ENCODE measurements at places on chromosomes 1 and 21.
A peak's percentile ranks its signal among the peaks of the same experiment; 100 is the strongest.

- no peak for DNase-seq
Measured at GRCh38 chr1:75125161-75125726, 8.9 kb upstream of the LHX8 start.

DNA sequence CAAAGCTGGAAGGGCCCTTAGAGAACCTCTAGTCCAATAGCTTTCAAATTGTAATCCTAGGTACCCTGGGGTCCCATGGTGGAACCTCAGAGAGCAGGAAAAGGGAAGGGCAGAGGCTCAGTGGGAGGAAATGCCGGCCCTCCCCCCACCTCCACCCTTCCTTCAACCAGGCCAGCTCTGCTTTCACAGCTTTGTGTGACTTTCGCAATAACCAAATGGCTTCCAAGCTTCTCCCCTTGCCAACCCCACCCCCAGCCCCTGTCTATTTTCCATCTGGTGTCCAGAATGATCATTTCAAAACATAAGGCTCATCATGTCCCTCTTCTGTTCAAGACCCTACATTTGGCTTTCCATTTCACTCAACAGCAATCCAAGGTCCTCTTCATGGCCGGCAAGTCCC lies 74.4 kb downstream of the CD58 start:
- no peak for DNase-seq

- no peak for DNase-seq
Measured at GRCh38 chr1:238409932-238410331, 519.2 kb upstream of the ZP4 start.

DNA sequence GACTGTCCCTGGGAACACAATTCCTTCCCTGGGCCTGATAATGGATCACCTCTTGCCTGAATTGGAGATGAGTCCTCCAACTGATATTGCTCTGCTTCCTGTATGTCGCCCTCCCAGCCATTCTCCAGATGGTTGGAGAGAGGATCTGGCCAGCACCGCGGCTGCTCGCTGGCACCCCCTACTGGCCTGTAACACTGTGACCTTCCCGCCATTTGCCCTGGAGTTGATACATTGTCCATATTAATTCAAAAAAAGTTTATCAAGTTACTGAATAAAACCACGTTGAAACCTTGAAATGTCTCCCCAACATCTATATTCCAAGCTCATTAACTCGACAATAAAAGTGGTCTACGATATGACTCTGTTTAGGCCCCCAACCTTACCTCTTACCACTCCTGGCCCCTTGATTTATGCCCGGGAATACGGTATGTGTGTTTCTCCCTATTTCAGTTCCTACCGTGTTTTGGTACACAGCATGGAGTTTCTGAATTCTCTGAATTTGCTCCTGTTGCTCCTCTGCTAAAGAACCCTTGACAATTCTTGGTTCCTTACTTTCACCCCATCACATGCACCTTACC lies 241.8 kb upstream of the KIAA0040 start:
- no peak for DNase-seq

GRCh38 chr1:45925728-45926287 lies 122.4 kb downstream of the MAST2 start:
- DNase-seq: no peak

DNA sequence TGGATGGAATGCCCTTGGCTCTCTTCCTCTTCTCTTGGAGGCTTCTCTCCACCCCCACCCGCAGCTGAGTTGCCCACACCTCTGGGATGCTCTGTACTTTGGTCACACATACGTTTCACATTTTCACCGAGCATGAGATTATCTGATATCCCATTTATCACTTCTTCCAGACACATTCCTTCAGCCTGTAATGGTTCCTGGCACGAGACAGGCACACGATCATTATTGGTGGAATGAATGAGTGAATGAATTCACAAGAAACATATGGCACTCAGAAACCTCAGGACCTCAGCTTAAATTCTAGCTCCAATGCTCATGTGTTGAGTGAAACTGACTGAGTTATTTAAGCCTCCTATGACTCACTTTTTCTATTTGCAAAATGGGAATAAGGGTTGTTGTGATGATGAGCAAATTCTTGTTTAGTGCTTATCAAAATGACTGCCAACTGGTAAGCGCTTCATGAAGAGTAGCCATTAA lies 242.7 kb upstream of the JUN start:
- DNase-seq: no peak

DNA sequence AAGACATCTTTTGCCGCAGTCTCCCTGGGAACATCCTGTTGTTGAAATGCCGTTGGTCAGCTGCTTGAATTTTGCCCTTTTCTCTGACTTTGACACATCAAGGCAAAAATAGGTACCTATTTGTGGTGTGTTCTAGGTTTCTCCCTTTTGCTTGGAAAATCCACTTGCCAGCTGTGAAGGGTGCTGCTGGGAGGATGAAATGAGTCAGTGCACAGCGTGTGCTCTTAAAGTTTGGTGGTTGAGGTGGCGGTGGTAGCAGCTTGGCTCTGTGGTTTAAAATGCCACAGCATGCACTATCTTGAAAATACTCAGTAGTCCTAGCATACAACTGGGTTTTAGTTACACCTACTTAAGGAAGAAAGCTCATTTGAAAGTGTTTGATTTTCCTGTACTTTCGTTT lies 183.8 kb downstream of the DHRS3 start:
- no peak for DNase-seq

DNA sequence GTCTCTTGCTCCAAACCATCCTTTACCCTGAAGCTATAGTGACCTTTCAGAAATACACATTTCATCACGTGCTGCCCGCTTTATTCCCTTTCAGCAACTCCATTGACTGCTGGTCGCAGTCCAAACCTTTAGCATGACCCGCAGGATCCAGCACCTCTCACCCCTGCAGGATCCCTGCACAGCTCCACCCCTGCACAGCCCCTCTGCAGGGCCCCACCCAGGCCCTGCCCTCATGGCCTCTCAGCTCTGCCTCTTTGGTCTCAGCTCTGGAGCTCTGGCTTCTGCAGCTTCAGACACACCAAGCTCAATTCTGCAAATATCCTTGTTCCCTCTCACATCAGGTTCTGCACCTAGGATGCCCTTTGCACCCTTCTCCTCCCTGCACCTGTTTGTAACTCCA lies 264.9 kb upstream of the C1orf174 start:
- DNase-seq: no peak

DNA sequence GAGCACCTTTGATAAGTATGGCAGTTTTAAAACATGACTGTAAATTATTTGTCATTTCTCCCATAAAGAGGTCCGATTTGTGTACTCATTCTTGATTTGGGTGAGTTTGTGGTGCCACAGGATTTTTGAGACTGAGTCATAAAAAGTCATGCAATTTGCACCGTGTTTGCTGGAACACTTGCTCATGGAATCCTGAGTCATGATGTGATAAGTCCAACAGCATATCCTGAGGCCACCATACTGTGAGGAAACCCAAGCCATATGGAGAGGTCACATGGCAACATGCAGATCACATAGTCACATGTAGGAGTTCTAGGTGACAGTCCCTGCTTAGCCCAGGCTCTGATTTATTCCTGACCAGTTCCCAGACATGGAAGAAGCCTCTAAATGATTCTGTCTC lies 40.8 kb upstream of the PRRX1 start:
- DNase-seq: no peak

DNA sequence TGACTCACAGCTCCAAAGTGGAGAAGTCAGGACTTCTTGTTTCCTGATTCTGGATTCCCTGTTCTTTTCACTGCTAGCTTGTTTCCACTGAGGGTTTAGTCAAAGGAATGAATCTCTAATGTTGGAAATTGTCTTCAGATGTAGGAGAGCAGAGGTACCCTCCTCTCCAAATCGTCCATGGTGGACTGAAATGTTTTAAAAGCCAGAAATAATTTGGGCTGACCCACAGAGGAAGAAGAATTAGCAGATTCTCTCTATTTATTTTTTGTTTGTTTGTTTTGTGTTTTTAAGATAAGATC lies 30.4 kb downstream of the GPA33 start:
- no peak for DNase-seq

DNA sequence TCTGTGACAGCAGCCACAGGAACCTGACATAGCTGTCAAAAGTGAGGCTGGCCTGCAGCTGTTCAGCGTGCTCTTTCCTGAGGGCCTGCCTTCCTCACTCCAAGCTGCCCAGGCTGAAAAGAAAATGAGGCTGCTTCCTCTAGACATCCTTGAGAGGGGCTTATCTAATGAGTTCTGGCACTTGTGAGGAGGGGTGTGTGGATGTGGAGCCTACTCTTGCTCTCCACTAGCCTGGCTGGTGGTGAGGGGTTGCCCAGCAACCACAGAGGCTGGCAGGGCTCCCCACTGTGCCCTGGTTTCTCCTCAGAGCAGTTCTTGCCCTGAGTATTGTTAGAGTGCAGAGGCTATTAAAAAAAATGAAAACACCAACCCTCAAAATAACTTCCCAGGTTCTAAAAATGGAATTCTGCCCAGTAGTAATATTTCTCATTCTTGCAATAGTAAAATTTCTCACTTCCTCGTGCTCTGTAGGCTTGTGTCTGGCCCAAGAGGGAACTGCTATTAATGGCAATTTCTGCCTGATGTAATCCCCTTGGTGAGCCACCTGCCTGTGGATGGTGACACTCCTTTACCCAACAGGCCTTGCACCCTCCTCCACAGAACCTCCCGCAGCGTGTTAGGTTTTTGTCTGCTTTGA lies 52.6 kb upstream of the EPS8L3 start:
- peak; percentile 73 for DNase-seq

GRCh38 chr1:154593390-154593789 lies 14.6 kb downstream of the ADAR start:
- no peak for DNase-seq

GRCh38 chr1:55578646-55579045 lies 363.5 kb upstream of the USP24 start:
- no peak for DNase-seq

DNA sequence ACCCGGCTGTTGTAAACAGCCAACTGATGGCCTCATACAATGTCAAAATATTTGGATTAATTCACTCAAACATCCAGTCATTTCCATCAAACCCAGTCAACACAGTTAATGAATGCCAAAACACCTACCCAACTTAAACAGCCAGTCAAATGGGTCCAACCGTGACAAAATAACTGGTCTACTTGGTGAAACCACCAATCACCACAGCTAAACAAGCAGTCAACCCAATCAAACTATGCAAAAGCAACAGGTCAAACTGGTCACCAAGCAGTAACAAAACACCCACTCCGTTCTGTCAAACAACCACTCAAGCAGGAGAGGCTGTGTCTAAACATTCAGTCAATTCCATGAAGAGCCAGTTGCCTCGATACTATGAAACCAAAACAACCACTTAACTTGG lies 119.2 kb downstream of the FOXD2 start:
- DNase-seq: no peak

- DNase-seq: no peak
Measured at GRCh38 chr1:41872074-41872473, 46.6 kb downstream of the HIVEP3 start.

DNA sequence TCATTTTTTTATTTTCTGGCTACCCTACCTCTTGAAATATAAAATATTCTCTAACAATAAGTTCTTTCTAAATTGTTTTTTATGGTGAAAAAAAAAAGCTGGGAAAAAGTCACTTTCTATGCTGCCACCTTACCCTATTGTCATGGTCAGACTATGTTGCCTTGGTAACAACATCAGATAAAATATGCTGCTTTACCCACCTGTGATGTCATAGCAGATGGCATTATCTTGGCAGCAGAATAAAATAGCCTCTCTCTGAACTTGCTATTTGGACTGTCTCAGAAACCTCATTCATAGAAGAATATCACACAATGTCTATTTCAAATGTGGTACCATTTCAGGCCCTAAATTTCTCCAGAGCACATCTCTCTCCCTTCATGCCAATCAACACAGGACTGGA lies 69.6 kb upstream of the SGIP1 start:
- DNase-seq: no peak

DNA sequence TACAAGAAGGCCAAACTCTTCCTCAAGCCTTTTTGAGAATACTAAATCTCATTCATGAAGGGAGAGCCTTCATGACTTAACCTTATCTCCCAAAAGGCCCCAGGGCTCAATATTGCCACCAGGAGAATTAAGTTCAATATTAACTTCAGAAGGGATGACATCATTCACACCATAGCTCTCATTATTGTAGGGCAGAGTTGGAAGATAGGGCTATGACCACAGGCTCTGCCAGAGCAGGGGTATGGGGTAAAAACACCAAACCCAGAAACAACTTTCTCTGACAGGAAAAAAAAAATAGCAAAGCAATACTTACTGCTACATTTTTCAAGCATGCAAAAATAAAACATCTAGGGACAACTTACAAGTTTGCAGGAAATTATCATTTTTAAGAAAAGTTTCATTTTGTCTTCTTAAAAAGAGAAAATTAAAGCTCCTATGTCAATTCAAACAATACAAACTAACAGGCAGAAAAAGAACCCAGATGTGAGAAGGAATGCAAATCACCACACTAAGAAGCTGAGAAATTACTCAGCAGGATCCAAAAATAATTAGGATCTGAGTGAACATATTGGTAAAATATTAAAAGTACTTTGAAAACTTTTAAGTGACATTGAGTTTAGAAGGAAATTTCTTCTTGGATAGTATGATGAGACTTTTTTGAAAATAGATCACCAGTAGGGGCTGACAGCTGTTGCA lies 1156.5 kb downstream of the NCAM2 start:
- DNase-seq: no peak

- DNase-seq: no peak
Measured at GRCh38 chr1:207673399-207673798, 28.5 kb downstream of the CR1L start.

DNA sequence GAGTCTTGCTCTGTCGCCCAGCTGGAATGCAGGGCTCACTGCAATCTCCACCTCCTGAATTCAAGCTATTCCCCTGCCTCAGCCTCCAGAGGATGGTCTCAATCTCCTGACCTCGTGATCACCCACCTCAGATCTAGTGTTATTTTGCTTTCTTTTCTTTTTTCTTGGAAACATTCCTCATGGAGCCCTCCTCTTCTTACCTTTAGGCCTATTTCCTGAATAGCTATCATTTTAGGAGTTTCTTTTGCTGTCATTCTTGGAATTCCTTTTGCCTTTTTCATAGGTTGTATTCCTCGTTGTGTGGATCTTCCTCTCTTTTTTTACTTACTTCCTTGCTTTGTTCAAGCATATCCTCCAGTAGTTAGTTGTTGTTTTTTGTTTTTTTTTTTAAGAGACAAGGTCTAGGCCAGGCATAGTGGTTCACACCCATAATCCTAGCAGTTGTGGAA lies 173.8 kb downstream of the RASAL2 start:
- DNase-seq: no peak

DNA sequence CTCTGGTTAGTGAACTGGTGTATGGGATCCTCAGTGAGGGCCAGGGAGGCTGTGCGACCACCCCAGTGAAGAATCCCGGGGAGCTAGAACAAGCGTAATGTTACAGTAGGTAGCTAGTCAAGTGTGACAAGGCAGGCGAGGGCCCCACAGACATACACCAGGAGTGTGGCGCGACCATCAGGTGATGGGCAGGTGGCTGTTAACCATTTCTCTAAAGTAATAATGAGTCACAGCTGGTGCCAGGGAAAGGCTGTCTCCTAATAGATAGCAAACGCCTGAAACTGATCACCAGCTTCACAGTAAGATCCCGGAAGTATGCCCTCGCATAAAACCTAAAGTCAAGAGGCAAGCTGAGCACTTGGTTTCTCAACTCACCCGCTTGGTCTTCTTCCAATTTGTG lies 40.5 kb upstream of the TARBP1 start:
- DNase-seq: no peak
